ENCODE measurements at places on chromosomes 16 and 17.

DNA sequence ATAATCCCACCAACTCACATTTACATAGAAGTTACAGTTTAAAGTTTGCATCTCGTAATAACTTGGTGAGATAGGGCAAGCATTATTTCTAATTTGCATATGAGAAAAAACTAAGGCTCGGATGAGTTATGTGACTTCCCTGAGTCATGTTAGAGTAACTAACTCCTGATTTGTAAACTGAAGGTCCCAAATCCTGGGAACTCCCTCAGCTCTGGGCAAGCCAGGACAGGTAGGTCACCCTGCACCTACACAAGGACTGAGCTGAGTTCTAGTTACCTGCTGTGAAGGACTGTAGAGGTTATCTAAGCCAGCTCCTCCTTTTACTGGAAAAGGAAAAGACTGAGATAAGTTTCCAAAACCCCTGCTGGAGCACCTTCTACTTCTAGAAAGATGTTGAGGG is 92.1 kb upstream of the HLF start:
- DNase-seq, result no peak

DNA sequence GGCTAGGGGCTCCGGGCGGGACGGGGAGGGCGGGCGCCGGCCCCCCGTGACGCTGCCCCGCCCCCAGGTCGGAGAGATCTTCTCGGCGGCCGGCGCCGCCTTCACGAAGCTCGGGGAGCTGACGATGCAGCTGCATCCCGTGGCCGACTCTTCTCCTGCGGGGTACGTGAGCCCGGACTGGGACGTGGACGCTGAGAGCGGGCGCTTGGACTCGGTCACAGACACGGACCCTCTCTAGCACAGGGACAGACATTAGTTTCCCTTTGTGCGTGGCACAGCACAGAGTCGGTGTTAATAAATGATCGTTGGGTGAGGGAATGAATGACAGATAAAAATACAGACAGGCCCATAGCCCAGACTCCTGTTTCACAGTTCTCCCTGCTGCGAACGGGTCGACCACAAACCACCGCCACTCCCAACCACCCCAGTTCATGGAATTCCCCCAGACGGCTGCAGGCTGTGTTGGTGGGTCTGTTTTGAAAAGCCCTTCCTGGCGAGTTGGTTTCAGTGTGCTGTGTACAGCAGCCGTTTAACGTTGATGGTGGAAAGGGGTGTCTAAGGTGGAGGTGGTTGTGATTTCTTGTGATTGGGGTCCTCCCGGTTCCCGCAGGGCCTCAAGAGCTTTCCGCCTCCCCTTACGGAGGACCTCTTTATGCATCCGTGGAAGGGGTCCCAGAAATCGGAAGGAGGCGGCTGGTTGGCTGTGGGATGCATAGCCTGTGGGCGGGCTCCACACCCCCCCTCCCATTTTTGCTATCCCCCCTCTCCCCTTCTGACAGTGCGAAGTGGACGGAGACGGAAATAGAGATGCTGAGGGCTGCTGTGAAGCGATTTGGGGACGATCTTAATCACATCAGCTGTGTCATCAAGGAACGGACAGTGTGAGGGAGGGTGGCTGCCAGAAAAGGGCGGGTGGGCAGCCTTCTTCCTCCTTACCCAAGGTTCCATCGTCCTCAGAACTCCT is 2.9 kb downstream of the RNASEK start:
- no peak for DNase-seq

- DNase-seq, result no peak
Measured at GRCh38 chr16:624526-625070, 6.2 kb upstream of the WFIKKN1 start.

DNA sequence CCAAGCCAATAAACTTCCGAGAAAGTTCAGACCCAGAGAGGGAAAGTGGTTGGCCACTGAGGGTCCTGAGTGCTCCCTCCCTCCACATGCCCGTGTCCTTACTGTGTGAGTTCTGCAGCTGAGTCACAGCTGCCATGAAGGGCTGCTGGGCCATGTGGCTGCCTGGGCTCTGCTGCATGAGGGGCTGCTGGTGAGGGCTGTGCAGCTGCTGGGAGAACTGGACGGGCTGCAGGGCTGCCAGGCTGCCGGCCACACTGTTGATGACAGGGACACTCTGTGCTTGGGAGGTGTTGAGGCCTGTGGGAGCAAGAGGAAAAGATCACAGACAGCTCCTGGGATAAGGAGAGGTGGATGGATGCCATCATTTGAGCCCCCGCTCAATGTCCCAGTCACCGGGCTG is 44.0 kb downstream of the HNF1B start:
- no peak for DNase-seq

GRCh38 chr17:75557852-75558665 is 29.5 kb upstream of the MYO15B start:
- DNase-seq, result no peak

- DNase-seq, result no peak
Measured at GRCh38 chr16:30184891-30185682, 1.7 kb downstream of the CORO1A start.

- DNase-seq, result no peak
Measured at GRCh38 chr17:3032258-3033247, 30.9 kb downstream of the OR1D5 start.

DNA sequence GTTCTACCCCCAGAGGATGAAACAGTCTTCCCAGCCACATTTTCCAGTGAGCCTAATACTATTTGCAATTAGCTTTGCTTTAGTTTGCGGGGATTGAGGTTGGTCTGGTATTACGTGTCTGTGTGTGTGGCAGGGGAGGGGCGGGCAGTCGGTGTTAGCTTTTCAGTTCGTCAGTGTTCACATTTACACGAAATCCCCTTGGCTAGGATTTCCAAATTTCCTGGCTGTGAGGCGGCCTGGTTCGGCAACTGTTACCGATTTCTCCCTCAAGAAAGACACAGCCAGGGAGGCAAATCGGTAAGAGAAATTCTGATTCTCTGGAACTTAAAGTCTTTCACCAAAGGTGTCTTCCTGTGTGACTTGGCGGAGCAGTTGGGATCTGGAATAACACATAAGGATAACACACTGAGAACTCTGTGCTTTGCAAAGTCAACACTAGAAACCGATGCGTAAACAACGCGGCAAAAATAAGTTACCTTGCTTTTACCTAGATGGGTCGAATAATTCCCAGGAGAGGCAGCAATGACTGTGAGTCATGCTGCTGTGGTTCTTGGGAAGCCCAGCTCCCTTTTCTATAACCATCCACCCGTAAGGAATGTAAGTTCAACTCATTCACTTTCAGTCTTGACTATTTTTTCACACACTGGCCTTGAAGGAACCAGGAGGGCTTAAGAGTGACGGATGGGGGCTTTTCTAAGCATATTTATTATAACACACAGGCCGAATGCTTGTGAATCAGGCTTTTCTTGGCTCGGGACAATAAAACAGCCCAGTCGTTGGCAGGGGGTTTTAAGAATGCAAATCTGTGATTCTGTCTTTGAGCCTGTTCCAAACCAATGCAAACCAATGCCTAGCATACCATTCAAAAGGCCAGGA is 24.2 kb downstream of the GPRC5B start:
- DNase-seq, result no peak

DNA sequence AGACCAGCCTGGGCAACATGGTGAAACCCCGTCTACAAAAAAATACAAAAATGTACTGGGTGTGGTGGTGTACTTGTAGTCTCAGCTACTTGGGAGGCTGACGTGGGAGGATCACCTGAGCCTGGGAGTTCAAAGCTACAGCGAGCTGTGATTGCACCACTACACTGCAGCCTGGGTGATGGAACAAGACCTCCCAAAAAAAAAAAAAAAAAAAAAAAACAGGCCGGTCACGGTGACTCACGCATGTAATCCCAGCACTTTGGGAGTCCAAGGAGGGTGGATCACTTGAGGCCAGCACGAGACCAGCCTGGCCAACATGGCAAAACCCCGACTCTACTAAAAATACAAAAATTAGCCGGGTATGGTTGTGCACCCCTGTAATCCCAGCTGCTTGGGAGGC is 12.7 kb upstream of the APPBP2 start:
- no peak for DNase-seq

DNA sequence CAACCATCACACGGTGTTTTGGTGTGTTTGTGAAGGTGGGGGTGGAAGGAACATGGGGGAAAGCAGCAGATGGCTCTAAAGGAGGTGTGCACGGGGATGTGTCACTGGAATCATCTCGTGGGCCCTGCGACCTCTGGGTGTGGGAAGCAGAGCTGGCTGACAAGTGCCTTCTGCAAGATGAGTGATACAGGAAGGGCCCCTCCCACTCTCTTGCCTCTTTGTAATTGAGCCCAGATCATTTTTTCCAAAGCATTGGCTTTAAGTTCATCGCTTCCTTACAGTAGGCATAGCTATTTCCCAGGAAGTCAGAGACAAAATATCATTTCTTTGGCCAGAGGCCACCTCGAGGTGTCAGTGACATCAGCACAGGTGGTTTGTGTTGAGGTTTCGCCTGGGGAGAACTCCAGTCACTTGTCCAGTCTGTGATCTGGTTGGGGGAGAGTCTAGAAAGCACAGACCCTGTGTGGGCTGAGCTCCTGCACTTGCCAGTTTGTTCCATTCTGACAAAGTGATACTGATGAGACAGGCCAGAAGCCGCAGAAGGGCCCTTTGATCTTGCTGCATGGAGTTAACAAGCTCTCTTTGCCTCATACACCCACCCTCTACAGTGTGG is 20.6 kb upstream of the SNTB2 start:
- DNase-seq, result no peak

DNA sequence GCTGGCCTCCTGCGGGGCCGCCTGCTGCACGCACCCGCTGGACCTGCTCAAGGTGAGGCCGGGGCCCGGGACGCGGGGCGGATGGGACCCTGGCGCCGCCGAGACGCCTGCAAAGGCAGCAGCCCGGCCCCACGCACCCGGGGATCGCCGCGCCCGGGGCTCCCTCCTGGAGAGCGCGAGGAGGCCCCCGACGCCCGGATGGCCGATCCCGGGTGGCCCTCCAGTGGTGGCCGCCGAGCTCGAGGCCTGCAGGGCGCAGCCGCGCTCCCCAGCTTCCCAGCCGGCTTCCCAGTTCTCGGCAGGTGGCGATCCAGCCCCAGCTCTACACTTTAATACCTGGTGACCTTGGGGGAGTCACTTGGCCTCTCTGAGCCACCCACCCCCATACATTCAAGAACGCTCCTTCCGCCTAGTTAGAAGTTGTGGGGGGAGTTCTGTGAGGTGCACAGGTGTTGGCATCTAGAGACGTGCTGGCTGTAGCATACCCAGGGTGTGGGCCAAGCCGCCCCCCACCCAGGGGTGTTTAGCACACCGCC is 452 bp downstream of the SLC25A10 start:
- no peak for DNase-seq

DNA sequence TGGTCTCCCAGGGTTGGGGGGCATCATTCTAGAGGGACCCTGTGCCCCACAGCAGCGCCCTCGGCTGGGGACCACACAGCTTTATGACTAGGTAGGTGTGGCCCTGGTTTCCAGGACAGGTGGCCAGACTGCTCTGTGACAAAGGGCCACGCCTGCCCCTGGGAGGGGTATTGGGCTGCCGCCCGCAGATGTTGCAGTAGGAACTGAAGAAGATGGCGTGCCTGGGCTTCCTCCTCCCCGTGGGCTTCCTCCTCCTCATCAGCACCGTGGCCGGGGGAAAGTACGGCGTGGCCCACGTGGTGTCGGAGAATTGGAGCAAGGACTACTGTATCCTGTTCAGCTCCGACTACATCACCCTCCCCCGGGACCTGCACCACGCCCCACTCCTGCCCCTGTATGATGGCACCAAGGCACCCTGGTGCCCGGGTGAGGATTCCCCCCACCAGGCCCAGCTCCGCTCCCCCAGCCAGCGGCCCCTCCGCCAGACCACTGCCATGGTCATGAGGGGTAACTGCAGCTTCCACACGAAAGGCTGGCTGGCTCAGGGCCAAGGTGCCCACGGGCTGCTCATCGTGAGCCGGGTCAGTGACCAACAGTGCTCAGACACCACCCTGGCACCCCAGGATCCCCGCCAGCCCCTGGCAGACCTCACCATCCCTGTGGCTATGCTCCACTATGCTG is at the start of gene SPPL2C:
TSS of gene SPPL2C (plus strand) at position 187 of the 681 bp plus-strand sequence. CDS start at position 213, 26 bp downstream.
- DNase-seq, result no peak

- no peak for DNase-seq
Measured at GRCh38 chr17:66287911-66288310, 14.5 kb upstream of the PRKCA start.

DNA sequence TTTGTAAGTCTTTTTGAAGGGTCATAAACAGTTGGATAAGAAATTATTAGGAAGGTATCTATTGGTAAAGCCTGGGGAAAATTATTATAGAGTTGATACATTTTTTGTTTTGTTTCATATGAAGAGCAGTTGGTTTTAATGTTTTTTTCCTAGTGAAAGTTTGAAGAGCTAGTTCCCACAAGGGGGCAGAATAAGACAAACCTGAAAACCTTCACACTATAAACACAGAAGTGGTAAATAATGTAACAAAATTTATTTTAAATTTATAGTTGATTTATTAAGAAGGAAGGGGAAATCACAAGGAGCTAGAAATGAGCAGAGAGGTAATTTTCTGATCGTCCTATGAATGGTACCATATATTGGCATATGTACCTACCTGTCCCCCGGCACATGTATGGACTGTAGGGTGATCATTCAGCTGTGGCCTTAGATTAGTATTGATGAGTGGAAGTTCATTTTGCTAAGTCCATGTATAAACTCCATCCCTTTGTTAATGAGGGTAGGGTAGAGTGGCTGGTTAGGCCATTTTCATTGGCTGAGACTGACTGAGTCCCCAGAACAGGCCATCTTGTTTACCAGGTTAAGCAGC is 116.3 kb downstream of the TANC2 start:
- no peak for DNase-seq

DNA sequence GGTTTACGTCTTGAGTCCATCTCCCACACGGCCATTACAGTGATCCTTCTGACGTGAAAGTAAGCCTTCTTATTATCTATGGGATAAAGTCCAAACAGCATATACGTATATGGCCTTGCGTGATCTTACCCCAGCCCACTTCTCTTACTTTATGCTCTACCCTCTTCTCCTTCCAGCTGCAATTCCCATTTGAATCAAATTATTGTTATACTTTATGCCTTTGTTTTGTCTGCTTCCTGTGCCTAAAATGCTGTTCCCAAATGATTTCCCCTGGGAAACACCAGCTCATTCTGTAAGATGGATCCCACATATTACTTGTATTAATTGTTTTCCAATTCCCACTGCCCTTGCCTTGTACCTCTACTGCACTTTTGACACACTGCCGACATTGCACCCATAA is 11.2 kb downstream of the UQCRC2 start:
- DNase-seq, result no peak

DNA sequence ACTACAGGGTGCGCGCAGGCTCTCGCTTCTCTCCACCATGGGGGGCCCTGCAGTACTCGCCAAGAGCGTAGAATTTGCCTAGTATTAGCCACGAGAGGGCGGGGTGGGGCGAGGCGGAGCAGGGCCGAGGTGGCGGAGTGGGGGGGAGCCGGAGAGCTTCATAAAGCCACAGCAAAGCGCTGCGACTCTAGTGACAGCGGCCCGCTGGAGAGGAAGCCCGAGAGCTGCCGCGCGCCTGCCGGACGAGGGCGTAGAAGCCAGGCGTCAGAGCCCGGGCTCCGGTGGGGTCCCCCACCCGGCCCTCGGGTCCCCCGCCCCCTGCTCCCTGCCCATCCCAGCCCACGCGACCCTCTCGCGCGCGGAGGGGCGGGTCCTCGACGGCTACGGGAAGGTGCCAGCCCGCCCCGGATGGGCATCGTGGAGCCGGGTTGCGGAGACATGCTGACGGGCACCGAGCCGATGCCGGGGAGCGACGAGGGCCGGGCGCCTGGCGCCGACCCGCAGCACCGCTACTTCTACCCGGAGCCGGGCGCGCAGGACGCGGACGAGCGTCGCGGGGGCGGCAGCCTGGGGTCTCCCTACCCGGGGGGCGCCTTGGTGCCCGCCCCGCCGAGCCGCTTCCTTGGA is at the start of gene TBX21:
TSS of gene TBX21 (plus strand) at position 190 of the 627 bp plus-strand sequence. CDS start at position 409, 219 bp downstream.
- peak; percentile 53 for DNase-seq

Measured in NCI-H524 treated with DMSO at 0.1 percent for 48 hours (cell line).